ENCODE measurements at places on chromosomes 6 and 20.

GRCh38 chr20:47309806-47310426 lies 46.6 kb downstream of the ZMYND8 start:
- no peak for DNase-seq

GRCh38 chr6:44162876-44163625 lies 4.4 kb downstream of the CAPN11 start:
- DNase-seq = no peak

DNA sequence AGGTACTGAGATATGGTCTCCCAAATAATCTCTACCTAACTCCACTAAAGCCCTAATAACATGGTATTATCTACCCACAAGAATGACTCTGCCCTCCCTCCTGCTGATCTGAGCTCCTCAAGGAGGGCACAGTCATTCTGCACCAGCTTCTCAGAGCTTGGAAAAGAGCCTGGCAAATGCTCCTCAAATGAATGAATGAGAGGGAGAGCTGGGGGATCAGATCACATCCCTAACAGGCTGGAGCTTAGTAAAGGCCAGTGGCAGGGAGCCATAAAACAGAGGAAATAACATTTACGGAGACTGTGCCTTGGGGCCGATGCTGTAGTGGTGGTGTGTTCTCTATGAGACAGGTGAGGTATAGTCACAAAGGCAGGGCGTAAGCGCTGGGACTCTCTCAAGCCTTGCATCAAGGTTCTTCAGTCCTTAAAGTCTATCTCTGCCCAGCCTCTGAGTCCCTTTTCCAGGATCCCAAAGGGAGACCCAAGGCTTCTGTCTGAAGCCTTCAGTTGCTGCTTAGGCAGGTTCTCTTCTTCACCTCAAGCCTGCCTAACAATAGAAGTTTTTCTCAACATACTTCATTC lies 7.2 kb upstream of the NNAT start:
- no peak for DNase-seq

DNA sequence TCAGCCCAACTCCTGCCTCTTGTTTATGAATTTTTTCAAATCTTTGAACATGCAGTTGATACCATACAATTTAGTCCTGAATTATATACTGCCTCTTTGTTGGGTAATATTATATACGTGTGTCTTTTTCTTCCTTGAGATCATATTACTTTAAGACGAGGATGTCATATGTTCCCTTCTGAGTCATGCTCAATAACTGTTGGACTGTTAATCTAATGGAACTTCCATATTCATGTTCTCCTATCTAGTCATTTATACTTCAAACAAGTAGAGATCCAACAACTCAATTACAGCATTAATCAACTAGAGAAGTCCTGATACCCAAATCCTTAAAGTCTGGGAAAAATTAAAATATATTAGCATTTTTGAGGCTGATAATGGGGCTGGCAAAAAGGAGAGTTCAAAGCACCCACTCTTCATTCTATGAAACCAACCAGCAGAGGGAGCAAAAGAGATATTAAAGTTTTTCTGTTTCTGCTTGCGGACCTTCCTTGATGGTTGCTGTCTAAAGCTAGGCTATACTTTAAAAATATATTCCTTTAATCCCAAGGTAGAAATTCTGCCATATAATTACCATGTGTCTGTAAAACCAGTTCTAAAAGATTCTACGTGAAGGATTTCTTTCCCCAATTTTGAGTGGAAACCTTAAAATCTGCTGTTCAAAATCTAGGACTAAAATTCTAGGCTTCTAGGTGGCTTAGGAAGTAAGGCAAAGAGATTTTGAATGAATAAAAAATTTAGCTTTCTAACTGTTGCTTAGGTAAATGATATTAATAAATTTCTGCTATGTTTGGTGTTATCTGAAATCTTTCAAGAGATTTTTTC lies 498.9 kb downstream of the BCKDHB start:
- DNase-seq = peak; percentile 57

DNA sequence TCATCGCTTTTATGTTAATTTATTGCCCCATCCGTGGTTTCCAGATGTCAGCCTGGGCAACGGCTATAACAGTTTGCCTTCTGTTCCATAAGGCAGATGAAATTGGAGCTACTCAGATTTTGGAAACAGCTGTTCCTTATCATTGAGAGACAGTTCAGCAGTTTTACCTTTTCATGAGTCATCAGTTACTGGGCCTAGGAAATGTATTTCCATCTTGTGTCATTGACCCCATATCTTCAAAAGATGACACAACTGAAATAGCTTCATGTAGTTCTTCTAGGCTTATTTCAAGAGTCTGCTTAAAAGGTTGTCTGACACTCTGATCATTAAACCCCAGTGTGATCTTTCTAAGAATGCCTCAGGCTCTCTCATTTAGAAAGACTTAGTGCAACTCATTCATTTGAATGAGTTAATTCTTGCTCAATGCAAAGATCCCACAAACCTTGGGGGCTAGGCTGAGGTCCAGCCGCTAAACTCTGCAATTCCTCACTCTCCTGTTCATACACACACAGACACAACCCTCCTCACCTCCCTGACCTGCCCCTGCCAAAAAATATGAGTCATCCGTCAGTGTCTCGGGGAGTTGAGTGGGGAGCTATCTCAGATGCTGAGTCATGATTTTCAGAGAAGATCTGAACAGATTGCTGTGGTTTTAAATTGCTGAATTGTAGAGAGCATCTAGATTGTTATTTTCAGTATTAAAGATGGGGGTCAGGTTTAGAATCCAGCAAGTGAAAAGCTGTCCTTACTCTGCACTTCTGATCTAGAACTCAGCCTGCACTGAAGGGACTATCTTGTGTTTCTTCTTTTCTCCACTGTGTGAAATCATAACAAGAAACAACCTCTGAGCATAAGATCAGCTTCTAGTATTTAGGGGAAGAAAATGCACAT lies 61.8 kb downstream of the RPP40 start:
- peak; percentile 99 for DNase-seq

GRCh38 chr20:2521369-2522305 lies 12.9 kb upstream of the ZNF343 start:
- DNase-seq = peak; percentile 42

DNA sequence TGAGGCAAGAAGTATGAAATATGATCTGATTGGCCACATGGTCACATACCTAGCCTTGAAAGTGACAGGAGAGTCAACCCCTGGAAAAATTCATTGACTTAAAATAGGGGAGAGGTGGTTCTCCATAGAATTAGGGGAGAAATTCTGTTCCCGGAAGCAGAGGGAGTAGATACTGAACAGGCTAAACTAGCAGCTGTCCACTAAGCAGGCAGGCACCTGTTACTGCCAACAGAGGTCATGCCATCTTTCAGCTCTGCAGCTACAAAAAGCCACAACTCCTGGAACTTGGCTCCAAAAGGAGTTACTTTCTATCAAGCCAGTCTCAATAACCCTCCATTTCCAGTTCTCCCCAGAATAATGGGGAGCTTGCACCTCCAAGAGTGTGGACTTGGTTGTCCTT lies 352.5 kb downstream of the MAFB start:
- no peak for DNase-seq

- peak; percentile 39 for DNase-seq
Observed at GRCh38 chr6:163281634-163282033, 132.9 kb upstream of the QKI start.

GRCh38 chr6:110776413-110776812 lies 38.9 kb downstream of the CDK19 start:
- no peak for DNase-seq

DNA sequence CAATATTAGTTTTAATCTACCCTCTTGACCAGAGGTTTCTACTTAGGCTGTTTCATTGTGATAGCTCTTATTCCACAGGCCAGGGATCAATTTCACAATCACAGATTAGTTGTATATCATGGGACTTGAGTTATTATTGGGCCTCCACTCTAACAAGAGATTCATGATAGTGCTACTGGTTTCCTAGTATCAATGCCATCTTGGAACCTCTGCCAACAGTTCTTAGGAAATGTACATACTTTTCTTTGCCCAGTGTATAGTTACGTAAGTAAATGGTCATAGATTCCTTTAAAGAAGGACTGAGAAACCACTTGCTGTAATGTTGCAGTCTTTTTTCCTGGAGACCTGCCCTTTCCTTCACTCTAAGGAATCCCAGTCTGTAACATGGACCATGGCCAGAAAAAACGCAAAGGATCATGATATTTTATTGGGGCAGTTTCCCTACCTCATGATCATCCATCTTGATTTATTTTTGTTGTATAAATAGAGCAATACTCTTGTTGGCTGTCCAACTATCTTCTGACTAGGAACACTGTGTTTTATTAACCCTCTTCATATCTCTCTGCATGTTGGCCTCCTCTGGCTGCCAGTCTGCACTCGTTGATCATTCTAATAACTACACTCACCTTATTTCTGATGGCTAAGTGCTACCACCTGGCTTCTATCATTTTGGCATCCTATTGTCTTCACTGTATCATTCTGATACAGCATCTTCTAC lies 38.0 kb upstream of the VGLL2 start:
- no peak for DNase-seq

GRCh38 chr20:49747707-49748524 lies 34.2 kb upstream of the B4GALT5 start:
- DNase-seq = peak; percentile 17

GRCh38 chr20:50304501-50304856 lies 113.8 kb downstream of the CEBPB start:
- peak; percentile 73 for DNase-seq

DNA sequence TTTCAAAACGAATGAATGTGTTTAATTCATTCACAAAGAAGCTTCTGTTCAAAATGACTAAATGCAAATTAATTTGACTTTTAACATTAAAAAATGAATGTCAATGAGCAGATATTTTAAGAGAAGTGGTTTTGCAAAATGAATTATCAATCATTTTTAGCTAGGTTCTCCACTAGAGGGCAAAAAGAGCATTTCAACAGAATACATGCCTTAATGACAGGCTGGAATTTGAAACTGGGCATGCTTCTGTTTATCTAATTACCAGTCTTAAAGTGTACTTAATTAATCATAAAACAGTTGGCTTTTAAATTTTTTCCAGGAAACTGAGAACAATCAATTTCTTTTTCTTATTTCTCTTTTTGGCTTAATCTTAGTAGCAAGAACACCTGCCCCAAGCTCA lies 63.8 kb upstream of the TINAG start:
- peak; percentile 34 for DNase-seq

DNA sequence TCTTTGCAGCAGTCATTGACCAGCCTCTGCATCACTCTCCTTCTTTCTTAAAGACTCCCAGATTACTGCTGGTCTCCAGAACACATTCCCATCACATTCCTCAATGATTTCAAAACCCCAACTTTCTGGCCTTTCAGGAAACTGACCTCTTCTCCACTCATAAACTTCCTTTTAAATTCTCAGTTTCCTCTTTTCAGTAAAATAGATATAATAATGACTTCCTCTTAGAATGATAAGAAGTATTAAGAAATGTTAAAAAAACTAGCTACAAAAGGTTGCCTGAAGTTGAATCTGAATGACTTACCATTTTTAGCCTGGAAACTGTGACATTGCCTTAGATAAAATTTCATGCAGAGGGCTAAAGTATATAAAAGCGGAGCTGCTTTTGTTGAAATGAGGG lies 239.3 kb downstream of the OGFRL1 start:
- DNase-seq = peak; percentile 11

GRCh38 chr6:43454696-43455530 lies 435 bp downstream of the DLK2 start:
- DNase-seq = peak; percentile 87

GRCh38 chr6:162260027-162260426 lies 467.5 kb downstream of the PRKN start:
- DNase-seq = no peak

DNA sequence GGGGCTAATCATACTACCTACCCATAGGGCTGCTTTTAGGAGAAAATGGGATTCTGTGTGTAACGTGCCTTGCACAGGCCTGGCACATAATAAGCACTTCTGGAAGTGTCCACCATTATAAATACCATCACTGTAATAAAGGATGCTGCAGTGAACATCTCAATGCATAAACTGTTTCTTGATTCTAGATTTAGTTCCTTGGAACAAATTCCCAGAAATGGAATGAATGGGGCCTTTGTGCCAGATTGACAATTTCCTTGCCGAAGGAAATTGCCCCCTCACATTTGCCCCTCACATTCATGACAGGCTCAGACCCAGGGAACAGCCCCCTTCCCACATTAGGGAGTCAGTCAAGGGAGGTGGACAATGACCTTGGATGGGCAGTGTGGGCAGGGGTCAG lies 29.2 kb downstream of the BPIFB4 start:
- no peak for DNase-seq

- DNase-seq = no peak
Observed at GRCh38 chr6:5506149-5506548, 244.8 kb downstream of the FARS2 start.

DNA sequence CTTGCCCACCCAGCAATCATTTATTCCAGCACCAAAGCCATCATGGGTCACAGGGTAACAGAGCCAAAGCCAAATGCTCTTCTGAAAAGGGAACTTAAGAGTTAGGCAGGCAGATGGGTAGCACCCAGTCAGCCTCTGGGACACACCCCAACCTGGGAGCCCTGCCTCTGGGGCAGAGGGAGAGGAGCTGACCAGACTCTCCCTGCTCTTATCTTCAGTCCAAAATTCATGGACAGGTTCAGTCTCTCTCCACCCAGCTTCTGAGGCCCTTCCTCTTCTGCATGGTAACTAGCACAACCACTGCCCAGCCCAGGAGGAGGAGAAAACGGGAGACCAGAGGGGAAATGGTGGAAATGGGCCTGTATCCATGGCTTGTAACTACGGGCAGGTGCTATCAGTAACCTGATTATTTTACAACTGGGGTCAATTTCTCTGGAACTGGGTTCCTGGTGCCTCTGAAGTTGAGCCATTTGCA lies 105.4 kb downstream of the NOL4L start:
- no peak for DNase-seq

DNA sequence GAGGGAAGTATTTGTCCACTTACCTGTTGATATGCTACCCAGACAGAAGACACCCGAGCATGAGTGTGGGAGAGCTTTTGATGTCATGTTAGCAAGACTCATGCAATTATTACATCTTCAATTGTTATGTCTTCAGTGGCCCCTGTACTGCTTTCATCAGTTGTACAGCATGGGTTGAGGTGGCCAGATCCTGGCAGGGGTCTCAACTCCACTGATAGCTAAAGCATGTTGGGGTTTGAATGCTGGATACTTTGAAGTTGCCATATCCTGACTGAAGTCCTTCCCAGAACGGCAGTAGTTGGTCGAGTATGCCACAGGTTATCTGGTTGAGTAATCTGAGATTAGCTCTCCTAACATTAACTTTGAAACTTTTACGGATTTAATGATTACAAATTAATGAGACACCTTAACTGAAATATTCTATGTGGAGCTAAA lies 46.7 kb downstream of the LRRN4 start:
- peak; percentile 18 for DNase-seq

- peak; percentile 15 for DNase-seq
Observed at GRCh38 chr6:71419217-71420094, 130.8 kb downstream of the OGFRL1 start.

GRCh38 chr6:28865401-28866204 lies 58.2 kb downstream of the TRIM27 start:
- peak; percentile 64 for DNase-seq

DNA sequence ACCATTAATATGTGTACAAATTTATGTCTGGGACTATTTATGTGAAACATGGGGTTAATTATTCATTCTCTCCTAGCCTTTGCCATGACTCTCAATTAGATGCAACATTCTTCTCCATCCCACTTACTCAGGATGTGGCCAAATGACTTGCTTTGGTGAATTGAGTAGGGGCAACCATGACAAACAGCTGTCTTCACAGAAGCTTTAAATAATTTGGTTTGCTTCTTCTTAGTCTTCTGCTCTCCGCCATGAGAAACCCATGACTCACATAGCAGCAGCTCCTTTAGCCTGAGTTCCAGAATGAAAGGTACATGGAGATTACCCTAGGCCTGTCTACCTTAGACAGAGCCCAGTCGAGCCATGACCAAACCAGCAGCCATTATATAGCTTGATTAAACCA lies 74.7 kb downstream of the FRK start:
- DNase-seq = no peak
